ENCODE measurements at places on chromosomes 11 and 22.

DNA sequence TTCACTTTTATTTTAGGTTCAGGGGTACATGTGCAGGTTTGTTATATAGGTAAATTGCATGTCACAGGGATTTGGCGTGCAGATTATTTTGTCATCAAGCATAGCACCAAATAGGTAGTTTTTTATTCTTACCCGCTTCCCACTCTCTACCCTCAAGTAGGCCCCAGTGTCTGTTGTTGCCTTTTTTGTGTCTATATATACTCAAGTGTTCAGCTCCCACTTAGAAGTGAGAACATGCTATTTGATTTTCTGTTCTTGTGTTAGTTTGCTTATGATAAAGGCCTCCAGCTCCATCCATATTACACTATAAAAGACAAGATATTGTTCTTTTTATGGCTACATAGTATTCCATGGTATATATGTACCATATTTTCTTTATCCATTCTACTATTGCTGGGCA lies 28.5 kb upstream of the LIN7C start:
- DNase-seq, result no peak

DNA sequence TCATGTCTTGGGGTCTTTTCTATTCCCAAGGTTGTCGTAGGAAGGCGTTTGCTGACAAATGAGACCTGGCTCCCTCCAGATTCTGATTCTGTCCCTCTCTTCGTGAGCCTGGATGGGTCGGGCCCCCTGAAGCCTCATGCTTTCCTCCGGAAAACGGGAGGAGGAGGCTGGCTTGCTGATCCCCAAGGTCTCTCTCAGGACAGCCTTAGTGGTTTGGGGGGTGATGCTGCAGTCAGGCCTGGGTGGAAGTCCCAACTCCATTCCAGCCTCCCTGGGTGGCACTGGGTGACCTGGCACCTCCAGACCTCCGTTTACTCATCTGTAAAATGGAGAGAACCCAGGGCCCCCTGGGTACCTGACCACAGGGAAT lies 23.4 kb upstream of the SMIM38 start:
- DNase-seq, result no peak

- DNase-seq, result no peak
These were observed 34.6 kb upstream of the BID start for GRCh38 chr22:17808693-17809403.

DNA sequence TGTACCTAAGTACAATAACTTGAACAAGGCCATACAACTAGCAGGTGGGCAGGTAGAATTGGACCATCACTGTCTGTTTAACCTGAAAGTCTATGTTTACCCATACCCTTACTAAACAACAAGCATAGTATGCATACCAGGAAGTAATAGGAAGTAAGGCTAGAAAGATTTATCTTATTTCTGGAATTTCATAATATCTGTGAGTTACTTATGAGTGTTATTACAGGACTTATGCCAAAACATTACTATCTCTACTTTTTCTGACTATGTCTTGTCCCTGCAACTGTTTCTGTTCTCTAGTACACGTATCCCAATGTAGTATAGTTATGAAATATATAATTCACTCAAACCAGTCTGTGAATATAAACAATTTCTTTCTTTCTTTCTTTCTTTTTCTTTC lies 1400.8 kb upstream of the TENM4 start:
- no peak for DNase-seq

- no peak for DNase-seq
These were observed 108.7 kb upstream of the E2F8 start for GRCh38 chr11:19349340-19350025.

DNA sequence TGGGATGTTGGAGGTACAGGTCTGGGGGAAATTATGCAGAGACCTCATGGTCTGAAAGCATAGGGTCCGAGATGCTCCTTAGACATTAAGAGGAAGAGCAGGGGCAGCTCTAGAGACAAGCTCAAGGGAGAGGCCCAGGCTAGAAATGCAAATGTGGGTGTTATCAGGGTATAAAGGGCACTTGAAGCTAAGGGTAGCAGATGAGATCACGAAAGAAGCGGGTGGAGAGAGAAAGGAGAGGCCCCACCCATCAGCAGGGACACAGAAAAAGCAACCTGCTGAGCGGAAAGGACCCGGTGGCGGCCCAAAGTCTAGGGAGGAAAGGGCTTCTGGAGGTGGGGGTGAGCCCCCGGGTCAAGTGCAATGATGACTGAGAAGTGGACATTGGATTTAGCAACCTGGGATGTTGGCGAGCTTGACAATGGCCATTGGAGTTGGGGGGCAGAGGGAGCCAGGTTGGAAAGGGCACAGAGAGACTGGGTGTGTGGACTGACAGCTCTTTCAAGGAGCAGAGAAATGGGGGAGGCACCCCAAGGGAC lies 8.9 kb downstream of the TMPRSS6 start:
- peak; percentile 43 for DNase-seq

- no peak for DNase-seq
These were observed 126.7 kb upstream of the MTMR2 start for GRCh38 chr11:96050435-96051182.

GRCh38 chr11:83122050-83122449 lies 34.9 kb upstream of the PCF11 start:
- no peak for DNase-seq

GRCh38 chr22:19599626-19600243 lies 75.5 kb upstream of the CLDN5 start:
- no peak for DNase-seq

GRCh38 chr11:125123947-125124617 lies 12.7 kb upstream of the TMEM218 start:
- DNase-seq, result peak; percentile 58

GRCh38 chr22:46068593-46069491 lies 81.5 kb upstream of the PPARA start:
- no peak for DNase-seq

DNA sequence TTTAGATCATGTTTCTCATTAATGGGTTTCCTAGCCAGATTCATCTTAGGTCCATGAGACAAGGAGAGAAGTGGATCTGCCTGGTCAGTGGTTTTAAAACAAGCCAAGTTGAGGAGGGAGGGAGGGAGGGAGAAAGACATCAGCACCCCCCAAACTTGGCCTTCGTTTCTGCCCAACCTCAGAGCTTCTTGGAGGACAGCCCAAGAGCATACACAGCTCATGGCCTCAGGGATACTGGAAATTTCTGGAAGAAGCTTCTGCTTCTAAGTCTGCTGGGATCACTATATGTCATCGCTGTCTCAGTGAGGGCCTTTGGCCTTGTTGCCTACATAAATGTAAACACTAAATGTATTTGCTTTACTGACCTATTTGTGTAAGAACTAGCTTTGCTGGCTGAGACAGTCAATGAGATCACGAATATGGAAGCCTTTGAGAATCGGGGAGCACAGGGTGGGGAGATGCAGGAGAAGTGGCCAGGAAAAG lies 375.1 kb downstream of the BUD13 start:
- no peak for DNase-seq

- no peak for DNase-seq
These were observed 45.4 kb upstream of the MN1 start for GRCh38 chr22:27846910-27847309.

DNA sequence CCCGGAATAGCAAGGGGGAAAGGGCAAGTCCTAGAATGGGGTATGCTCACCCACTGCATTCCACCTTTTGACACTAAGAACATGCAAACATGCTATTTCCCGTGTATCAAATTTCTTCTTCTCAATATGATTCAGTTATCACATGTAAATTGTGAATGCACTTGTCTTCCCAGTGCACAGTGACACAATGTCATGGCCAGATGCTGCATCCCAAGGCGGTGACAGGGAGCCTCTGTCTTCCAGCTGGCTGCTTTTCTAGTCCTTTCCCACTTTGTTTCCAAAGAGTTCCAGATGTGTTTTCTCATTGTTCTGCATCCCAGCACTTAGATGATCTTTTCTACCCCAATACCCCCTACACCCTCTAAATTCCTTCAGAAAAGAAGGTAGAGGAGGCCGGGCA lies 12.4 kb downstream of the SLC25A18 start:
- no peak for DNase-seq

GRCh38 chr22:49961005-49961600 lies 531 bp downstream of the PIM3 start:
- DNase-seq, result peak; percentile 76

DNA sequence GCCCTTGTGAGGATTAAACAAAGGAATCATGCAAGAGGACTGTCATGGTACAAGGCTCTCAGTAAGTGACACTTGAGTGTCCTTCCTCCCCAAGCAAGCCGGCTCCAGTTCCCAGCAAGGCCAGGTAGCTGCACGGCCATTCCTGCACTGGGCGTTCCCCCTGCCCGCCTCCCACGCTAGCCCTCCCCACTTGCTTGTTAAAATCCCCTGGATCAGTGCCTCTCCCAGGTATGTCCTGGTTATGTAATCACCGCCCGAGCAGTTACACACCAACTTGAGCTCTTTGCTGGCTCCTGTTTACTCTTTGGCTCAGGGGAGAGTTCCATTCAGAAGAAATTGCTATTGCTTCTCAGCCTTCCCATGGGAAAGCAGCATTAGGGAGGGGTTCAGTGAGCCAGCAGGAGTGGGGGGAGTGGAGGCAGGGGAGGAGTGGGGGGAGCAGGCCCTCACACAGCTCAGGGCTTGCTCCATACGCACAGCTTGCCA lies 19.4 kb upstream of the MYEOV start:
- no peak for DNase-seq

DNA sequence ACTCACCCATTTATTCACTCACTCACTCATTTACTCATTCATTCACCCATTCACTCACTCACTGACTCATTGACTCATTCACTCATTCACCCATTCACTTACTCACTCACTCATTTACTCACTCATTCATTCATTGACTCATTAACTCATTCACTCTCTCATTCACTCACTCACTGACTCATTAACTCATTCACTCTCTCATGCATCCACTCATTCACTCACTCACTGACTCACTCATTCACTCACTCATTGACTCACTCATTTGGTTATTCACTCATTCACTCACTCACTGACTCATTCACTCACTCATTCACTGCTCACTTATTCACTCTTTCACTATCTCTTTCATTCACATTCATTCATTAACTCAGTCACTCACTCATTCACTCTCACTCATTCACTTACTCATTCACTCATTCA lies 2.5 kb upstream of the MUC5AC start:
- DNase-seq, result no peak

- no peak for DNase-seq
These were observed 107.4 kb downstream of the ZBTB16 start for GRCh38 chr11:114166897-114167323.

DNA sequence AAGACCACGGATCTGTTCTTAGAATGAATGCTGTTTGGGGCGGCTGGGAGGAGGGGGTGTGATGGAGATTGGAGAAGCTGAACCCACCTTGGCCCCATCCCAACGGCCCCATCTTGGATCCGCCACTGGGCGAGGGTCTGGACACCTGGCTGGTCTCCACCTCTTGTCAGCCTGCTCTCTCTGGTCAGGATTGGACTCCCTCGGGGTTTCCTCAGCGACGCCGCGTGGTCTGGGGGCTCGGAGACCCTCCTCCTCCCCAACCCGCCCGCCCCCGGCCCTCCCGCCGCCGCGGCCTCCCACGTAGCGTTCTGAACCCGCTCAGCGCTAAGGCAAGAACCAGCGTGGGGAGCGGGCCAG lies 4.3 kb upstream of the FLI1 start:
- no peak for DNase-seq

DNA sequence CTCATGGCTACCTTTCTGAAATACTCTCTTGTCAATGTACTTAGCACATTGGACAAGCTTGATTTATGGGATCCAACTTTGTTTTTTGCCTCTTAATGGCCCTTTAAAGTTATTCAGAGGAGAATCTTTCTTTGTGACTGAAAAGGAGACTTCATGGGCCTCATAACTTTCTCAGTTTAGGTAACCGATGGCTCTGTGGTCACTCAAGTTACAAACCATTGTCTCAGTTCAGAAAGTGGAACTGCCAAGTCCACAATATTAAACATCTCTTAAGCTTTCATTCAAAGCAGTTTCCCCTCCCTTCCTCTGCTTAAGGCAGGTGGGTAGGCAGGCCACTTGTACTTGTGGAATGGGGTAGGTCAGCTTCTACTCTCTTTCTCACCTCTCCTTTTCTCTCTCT lies 12.3 kb upstream of the ARL14EP start:
- no peak for DNase-seq

DNA sequence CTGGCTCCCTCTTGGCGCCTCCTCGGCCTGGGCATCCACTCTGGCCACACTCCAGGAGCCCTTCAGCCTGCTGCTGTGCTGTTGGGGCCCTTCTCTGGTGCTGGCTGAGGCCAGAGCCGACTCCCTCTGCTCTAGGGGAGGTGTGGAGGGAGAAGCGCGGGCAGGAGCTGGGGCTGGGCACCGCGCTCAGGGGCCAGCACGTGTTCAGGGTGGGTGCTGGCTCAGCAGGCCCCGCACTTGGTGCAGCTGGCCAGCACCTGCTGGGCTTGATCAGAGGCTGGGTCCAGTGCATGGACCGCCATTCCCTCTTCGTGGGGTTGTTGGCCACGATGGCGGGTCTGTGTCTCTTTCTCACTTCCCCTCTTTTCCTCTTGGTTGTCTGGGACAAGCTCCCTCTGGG lies 2381.0 kb downstream of the LRRC4C start:
- DNase-seq, result no peak

- DNase-seq, result no peak
These were observed 3.3 kb upstream of the JAML start for GRCh38 chr11:118227865-118228785.

GRCh38 chr22:21030621-21031544 lies 1.5 kb downstream of the SLC7A4 start:
- no peak for DNase-seq

GRCh38 chr11:119616586-119617339 lies 112.2 kb downstream of the NECTIN1 start:
- peak; percentile 9 for DNase-seq

DNA sequence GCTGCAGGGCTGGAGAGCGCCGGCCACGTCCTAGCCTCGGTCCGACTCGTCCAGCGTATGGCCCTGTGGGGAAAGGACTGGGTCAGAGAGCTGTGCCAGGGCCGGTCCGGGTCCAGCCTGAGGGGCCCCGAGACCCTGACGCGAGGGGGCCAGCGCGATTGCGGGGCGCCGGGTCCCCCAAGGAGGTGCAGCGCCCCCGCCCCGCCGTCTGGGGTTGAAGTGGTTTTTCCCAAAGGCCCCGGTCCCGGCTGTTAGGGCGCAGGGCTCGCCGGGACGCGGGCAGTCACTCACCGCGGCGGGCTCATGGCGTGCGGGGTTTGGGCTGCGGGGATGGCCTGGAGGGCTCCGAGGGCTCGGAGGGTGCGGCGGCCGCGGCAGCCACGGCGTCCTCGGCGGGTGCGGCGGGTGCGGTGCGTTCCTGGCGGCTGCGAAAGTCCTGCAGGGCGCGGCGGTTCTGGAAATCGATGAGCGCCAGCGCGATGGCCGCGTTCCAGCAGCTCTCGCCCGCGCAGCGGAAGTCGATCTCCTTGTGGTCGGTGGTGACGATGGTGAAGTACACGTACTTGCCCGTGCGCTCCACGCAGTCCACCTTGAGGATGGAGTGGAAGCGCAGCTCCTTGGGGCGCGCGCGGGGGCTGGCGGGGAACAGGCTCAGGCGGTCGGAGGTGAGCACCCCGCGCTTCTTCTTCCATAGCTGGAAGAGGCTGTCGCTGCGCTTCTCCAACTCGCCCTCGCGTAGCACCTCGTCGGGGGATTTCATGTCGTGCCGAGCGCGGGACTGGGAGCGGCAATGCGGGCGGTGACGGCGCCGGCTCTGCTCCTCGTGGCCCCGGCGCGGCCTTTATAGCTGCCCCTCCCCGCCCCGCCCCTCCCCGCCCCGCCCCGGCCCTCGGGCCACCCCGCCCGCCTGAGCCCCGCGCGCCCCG lies at the start of gene PHLDA2:
PHLDA2 (minus strand) TSS at position 816 of the 926 bp plus-strand sequence; CDS start at position 760, 56 bp downstream.
- DNase-seq, result peak; percentile 61

- no peak for DNase-seq
These were observed 18.5 kb downstream of the MORC2 start for GRCh38 chr22:30949934-30950660.

Data from erythroblast (primary cell).